ENCODE measurements at places on chromosomes 11 and 22.

DNA sequence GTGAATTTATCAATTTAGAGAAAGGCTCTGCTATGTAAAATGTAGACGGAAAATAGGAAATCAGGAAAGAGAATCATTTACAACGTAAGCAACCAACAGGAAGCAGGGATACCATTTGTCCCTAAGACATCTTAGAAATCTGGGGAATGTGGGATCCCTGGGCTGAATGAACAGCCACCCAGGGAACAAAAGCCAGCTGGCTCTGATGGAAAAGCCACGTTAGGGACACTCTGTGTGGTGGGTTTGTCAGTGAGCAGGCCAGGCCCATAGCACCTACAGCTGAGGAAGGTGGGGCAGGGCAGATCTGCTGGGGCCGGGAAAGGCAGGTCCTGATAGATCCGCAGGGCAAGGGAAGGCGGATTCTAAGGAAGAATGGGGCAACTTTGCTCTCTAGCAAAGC is 87.1 kb upstream of the CSNK2A3 start:
- no peak for DNase-seq

GRCh38 chr11:62116451-62116850 is 7.4 kb upstream of the INCENP start:
- DNase-seq, result no peak

- DNase-seq, result no peak
Measured at GRCh38 chr11:88188932-88189253, 13.7 kb upstream of the RAB38 start.

GRCh38 chr11:62612366-62613290 is at the start of the genes EML3 and ROM1:
TSS of gene EML3 (minus strand) at chr11:62612775. CDS start at chr11:62612457, 318 bp downstream.
TSS of gene ROM1 (plus strand) at chr11:62613257. CDS start at chr11:62613282, 25 bp downstream.
- DNase-seq, result peak; percentile 64

- no peak for DNase-seq
Measured at GRCh38 chr11:69471729-69472540, 9.5 kb upstream of the LINC01488 start.

DNA sequence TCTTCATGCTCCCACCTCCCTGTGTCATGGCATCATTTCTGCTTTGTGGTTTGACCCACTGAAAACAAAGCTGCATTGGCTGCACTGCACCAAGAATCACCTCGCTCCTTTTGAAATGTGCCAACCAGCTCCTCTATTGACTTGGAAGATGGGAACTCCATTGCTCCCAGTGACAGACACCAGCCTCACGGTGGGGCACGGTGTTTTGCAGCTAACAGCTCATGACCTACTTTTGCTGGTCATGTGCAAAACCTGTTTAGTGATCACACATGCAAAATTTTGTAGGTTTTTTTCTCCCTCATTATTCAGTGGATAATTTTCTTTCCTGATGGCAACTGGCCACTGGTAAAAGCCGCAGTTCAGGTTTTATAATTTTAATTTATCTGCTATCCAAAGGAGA is 36.8 kb downstream of the ARFGAP2 start:
- no peak for DNase-seq

Measured in HS-27A (cell line).